ENCODE measurements at places on chromosomes 2 and 18. TPM values are rescaled to one million over a fixed set of nuclear protein-coding genes. Genes with fewer than 3 reads are reported as not detected.

Gene DSG4
- not detected for total RNA-seq

Gene PID1
- 40.8 TPM for total RNA-seq

Gene IGFBP2
- total RNA-seq, result 807 TPM

Gene SCYGR2
- not detected for total RNA-seq

Gene CABLES1
- 19.0 TPM for total RNA-seq

All from aortic smooth muscle cell (primary cell).